Left renal cortex interstitium (tissue), 4 donors: ENCODE measurements at places on chromosomes 5 and 9. TPM values are rescaled to one million over a fixed set of nuclear protein-coding genes. Genes with fewer than 3 reads are reported as not detected.

The PCDHB8 gene
- polyA plus RNA-seq, result 4.5 TPM

The STK32A gene
- 12.3 TPM for polyA plus RNA-seq

The ZNF354B gene
- 33.8 TPM for polyA plus RNA-seq

The CCL28 gene
- 4.8 TPM for polyA plus RNA-seq

The HAUS6 gene
- 19.9 TPM for polyA plus RNA-seq

The HSD17B3 gene
- 1.5 TPM for polyA plus RNA-seq

- no peak for DNase-seq
These were observed 57.9 kb downstream of the TGFBR1 start for GRCh38 chr9:99162759-99163364.

GRCh38 chr9:133919253-133920115 is 72.6 kb downstream of the VAV2 start:
- no peak for DNase-seq

DNA sequence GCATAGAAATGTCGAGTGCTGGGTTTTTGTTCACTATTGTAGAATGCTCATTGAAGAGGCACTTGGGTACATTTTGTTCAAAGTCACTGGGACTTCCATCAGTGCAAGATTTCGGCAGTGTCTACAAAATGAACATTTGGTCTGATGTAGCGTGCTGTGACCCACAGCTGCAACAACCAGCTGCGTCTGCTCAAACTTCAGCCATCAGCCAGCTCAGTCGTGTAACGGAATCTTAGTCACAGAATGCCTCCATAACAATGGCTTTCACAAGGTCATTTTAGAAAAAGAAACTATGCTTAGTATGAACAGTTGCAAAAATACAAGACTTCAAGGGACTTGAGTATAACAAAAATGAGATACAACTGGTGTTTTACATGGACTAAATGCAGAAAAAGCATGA is 828.1 kb upstream of the GRAMD2B start:
- peak; percentile 61 for DNase-seq

- no peak for DNase-seq
These were observed 1.1 kb upstream of the IRX1 start for GRCh38 chr5:3594510-3595005.

- no peak for DNase-seq
These were observed 3.4 kb upstream of the NSMF start for GRCh38 chr9:137462396-137462985.

DNA sequence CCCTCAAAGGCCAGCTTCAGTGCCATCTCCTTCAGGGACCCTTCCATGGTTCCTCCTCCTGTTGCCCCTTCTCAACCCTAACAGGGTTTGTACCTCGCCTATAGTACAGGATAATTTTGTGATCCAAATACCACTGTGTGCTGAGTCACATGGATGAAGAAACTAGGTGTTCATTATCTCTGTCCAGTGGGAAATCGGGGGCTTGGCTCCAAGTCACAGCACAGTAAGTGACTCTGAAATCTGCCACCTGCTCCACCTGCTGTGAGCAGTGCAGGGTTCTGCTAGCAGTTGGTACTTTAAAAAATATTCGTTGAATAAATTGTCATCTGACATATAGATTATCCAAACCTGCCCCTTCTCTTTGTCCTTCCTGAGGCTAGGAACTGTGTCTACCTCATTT is 123.2 kb upstream of the OTULINL start:
- no peak for DNase-seq

DNA sequence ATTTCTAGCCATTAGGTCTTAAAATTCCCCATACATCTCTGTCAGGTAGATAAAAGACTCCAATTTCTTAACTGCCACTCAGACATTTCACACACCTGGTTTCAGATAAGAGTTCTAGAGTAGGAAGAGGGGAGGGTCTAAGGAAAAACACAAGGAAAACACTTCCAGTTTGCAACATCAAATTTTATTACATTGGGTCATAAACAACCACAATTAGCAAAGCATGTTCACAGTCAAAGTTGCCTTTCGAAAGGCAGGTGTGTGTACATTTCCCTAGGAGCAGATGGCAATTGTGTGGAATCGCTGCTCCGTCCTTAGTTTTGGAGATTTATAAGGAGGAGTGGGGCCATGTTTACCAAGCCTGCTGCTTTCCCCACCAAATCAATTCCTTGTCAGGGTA is 120.8 kb downstream of the DMRT2 start:
- no peak for DNase-seq

- DNase-seq, result no peak
These were observed 27.4 kb downstream of the RCL1 start for GRCh38 chr9:4820168-4820567.
